ENCODE measurements at places on chromosomes 13 and 19.

- DNase-seq: no peak
Measured at GRCh38 chr19:7505682-7506384, 10.1 kb upstream of the ZNF358 start.

GRCh38 chr13:36131222-36131930 lies at the start of gene DCLK1:
DCLK1 (minus strand) TSS chr13:36131382.
- no peak for DNase-seq

GRCh38 chr19:2353887-2354592 lies 6.0 kb upstream of the TMPRSS9 start:
- DNase-seq: no peak

DNA sequence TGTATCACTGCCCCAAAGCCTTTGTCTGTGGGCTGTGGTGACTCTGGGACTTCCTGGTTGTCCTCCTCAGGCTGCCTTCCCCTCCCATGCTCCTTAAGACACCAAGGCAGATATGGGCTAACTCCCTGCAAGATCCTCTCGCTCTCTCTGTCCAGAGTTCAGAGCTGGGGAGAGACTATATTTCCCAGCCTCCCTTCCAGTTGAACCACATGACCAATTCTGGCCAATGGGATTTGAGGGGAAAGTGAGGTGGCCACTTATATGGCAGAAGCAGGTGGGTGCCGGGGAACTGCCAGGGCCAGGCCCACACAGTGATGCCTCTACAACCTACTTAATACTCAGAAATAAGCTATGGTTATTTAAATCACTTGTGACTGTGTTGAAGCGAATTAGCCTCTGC lies 16.2 kb upstream of the ANGPTL8 start:
- DNase-seq: no peak

GRCh38 chr19:55667958-55668357 lies 7.1 kb upstream of the EPN1 start:
- DNase-seq: no peak

GRCh38 chr19:37078717-37079032 lies 442 bp downstream of the ZNF420 start:
- DNase-seq: no peak

DNA sequence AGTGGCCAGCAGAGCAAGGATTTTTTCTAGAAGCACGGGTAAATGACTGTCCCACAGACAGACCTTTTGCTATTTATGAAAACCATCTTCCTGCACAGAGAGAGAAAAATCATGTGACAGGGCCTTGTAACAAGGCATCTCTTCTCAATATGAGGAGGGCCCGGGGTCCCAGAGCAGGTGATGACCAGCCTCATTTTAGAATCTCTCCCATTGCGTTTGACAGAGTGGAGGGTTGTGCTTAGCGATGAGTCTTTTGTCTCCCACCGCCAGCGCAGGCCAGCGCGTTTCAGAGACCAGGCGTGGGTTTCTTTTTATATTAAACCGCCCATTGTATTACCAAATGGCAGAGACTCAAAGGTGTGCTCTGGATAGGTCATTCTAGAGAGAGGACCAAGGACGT lies 97.4 kb upstream of the UBL3 start:
- DNase-seq: no peak

DNA sequence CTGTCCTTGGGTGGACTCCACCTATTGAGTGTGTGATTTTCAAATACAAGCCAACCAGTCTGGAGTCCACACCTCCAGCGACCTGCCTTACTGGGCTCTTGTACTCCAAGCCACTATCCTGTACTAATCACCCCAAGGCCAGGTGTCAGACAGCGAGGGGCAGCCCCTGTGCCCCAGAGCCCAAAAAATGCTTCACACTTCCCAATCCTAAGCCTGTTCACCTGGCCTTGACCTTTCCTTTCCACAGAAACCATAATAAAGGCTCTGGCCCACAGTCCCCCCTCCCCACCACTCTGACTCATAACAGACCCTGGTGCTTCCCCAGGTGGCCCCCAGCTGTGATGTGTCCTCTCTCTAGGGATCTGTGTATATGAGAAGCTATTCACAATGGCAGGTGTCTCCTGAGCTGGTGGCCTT lies 3.9 kb downstream of the CD209 start:
- DNase-seq: no peak

GRCh38 chr19:47274891-47275761 lies 441 bp downstream of the INAFM1 start:
- DNase-seq: no peak

- DNase-seq: no peak
Measured at GRCh38 chr13:90768116-90768515, 579.4 kb upstream of the MIR17HG start.

DNA sequence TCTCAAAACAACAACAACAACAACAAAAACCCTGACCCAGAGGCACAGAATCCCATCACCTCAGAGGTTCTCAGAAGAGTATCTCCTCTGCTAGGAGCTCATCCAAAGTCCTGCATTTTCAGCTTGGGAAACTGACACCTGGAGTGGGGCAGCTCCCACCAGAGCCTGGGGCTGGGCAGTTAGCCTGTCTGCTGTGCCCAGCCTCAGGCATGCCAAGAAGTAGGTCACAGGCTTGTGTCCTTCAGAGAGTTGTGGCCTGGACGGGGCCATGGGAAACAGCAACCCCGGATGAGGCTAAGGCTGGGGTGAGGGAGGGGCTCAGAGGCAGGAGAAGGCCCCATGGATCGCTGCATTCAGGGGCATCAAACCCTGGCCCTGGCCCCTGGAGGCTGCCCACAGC lies 2.1 kb downstream of the NDUFS7 start:
- DNase-seq: no peak

DNA sequence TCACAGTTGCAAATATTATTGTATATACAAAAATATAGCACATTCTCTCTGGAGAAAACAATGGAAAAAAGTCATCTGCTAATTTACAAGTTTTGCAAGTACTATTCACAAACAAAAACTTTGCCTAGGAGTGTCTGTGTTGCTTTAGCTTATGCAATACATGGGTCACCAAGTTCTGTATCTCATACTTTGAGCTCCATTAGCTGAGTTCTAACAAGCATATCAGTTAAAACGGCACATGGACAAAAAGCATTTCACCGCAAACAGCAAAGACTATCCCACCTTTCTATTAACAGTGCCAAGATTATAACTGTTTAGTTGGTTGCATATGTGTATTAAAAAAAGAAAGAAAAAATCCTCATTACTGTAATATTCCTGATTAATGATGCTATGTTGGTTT lies 4.6 kb downstream of the SPRY2 start:
- no peak for DNase-seq
